Activated CD8-positive, alpha-beta memory T cell treated with anti-CD3 and anti-CD28 coated beads, Interleukin-2, amount 50 U/mL, for 4 hours (primary cell): ENCODE measurements at places on chromosomes 6 and 20.

- DNase-seq = no peak
Measured at GRCh38 chr20:33081411-33082154, 2.1 kb downstream of the BPIFB4 start.

DNA sequence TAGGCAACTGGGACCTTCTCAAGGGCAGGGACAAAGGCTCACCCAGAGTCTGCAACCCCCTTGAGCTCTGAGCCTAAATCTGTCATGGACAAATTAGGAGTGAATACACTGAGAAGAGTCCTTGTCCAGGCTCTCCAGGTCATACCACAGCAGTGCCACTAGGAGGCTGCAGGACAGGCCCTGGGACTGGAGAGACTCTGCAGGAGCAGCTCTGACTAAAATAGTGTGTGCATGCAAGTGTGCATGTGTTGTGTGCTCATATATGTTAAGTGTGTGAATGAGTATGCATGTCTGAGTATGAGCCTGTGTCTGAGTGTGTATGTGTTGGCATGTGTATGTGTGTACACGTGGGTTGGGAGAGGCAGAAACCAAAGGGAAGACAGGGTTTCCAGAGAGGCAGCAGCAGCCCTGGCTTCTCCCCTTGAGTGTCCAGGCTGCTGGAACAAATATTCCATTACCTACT is 27.1 kb downstream of the MRPL14 start:
- DNase-seq = no peak

DNA sequence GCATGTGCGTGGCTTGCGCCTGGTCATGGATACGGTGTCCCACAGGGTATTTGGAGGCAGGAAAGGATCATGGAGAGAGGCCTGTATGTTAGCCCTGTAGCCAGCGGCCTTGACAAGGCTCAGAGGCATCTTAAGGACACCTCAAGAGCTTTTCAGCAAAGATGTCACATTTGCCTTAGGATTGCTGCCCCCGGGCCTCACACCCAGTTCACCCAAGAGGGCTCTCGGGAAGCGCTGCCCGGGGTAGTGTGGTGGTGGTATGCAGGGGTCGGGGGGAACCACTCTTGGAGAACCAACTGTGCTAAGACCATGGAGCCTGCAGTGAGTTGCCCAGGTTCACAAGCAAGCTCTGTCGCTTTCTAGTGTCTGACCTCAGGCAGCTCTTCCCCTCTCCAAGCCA is 36.9 kb upstream of the VSTM2L start:
- DNase-seq = no peak

DNA sequence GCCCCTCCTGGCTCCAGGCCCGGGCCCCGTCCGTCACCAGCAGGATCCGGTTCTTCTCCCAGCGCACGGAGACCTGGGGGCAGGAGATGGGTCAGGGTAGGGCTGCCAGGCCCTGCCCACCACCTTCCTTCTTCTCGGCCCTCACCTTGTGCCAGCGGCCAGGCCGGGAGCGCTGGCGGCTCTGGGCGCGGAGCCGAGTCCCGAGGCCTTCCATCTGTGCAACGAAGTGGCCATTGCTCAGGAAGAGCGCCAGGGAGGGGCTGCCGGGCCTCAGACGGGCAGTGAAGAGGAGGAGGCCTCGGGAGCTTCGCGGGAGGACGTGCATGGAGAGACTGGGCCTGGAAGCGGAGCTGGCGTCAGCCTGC is 7.9 kb downstream of the ADRM1 start:
- DNase-seq = no peak

DNA sequence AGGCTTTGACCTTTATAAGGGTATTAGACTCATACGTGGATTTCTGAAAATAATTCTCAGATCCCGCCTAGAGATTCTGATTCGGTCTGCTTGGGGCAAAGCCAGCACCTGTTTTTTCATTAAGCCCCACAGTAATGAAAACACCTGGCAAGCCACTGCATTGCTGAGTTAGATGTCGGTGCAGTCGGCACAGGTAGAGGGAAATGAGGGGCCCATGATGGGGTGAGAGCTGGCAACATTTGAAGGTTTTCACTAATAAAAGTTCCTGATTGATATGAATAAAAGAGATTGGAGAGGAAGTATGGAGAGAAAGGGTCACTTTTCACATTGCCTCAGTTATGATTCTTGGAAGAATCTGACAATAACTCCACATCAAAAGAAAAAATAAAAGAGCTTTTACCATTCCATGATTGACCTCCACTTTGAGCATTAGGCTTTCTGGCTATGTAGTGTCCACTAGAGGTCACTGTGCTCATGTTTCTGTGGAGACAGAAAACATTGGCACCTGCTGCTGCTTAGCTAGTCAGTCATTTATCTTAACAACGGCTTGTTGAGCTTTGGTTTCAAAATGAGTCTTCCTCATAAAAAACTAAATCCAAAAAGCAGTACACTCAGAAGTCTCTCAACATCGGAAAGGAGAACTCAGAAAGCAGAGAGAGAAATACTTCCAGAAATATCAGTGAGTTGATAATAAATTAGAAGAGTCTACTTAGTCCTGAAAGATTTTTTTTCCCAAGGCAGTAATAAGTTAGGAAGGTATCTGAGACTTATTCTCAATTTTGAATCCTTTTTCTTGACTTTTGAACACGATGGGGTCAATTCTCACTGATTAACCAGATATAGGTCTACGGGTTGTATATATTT is 53.3 kb upstream of the KLHL31 start:
- no peak for DNase-seq
